ENCODE measurements at places on chromosomes 12 and 14.

- no peak for DNase-seq
These were observed 588.7 kb downstream of the CCER1 start for GRCh38 chr12:90366286-90366685.

GRCh38 chr12:124620606-124621295 is 53.3 kb upstream of the NCOR2 start:
- no peak for DNase-seq

DNA sequence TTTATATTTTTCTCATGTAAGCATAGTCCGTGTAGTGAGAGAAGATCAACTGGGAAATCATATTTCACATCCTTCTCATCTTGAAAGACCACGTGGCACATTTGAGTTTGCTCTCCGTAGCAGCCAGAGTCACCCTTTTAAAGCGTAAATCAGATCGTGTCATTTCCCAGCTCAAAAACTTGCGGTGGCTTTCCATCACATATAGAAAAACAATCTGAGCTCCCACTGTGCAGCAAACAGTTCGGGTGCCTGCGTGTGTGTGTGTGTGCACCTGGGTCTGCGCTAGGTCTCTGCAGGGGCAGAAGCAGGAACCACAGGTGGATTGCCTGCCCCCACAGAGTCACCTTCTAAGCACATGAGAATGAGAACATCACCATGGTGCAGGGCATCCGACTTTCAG is 338.2 kb downstream of the TRHDE start:
- DNase-seq, result no peak

- DNase-seq, result no peak
These were observed 132.5 kb upstream of the NCOR2 start for GRCh38 chr12:124699909-124700308.

- DNase-seq, result no peak
These were observed 251.1 kb downstream of the NAV3 start for GRCh38 chr12:78081590-78082314.

- DNase-seq, result peak; percentile 67
These were observed 15.0 kb upstream of the KRT73 start for GRCh38 chr12:52633383-52633782.

- DNase-seq, result no peak
These were observed at the start of gene ABCC9 for GRCh38 chr12:21940549-21941505. TSS of gene ABCC9 (minus strand) at chr12:21941426. CDS start at chr12:21936674, 4,752 bp downstream.

DNA sequence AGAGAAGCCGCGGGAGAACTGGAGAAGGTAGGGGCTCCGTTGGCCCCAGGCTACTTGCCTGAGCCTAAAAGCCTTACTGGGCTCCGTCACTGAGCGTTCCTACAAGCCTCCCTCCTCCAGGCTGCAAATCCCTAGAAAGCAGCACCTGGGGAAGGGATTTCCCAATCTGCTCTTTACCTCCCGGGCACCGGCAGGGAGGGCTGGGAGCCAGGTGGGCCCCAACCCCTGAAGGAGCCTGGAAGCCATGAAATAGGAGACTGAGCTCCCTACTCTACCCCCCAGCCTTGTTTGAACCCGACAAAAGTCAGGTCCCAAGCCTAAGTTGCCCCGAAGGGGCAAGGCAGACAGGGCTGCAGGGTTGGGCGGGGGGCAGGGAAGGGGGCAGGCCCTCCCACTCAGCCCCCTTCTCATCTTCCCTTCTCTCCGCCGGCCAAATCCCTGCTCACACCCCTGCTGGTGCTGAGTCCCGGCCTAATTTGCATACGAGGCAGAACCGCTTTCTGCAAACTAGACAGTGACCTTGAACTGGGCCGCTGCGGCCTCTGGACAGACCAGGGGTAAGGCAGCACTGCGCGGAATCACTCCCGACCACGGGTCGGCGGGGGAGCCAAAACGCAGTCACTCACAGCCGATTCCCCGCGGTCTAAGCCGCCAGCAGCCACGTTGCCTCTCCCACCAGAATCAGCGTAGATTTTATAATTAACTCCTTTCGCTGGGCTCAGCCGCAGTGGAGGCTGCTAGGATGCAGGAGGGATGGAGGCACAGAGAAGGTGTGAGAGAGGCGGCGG is 3.7 kb upstream of the HOXC12 start:
- no peak for DNase-seq

DNA sequence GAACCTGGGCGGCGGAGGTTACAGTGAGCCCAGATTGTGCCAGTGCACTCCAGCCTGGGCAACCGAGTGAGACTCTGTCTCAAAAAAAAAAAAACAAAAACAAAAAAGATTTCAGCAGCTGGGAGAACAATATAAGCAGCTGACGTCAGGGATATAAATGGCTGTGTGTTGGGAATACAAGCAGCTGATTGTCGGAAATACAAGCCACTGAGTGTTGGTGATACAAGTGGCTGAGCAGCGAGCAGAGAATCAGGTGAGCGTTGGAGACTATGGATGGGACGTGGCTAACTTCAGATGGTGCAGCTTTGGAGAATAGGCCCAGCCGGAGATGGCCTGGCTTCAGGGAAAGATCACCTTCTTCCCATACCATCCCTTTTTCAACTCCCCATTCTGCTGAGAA is 32.0 kb downstream of the PSEN1 start:
- no peak for DNase-seq

DNA sequence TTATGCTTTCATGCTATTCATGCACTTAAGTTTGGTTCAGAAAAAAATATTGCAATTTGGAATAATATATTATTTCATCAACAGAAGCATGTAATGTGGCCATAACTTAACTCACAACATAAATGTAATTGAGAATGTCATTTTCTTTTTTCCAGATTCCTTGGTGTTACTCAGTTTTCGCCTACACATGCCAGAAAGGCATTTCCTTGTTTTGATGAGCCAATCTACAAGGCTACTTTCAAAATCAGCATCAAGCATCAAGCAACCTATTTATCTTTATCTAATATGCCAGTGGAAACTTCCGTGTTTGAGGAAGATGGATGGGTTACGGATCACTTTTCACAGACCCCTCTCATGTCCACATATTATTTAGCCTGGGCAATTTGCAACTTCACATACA is 14.4 kb downstream of the TRHDE start:
- no peak for DNase-seq

- no peak for DNase-seq
These were observed 444.6 kb downstream of the RAD51B start for GRCh38 chr14:68264260-68264569.

DNA sequence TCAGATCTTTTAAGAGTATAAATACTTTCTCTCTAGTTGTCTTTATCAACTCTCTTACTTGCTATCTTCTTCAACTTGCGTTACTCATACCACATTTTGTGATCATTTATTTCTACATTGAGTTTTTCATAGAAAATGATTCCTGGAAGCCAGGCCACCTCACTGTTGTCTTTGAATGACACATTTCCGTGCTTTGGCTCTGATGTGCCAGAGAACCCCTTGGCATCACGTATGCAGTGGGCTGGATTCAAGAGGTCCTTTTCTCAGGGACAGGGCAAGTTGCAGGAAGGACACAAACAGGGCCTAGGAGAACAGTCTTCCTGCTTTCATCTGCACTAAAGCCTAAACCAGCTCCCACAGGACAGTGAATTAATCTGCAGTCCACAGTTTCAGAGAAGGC is 70.3 kb upstream of the PYGL start:
- DNase-seq, result no peak

GRCh38 chr12:109591041-109591440 is 17.4 kb downstream of the MVK start:
- DNase-seq, result no peak

DNA sequence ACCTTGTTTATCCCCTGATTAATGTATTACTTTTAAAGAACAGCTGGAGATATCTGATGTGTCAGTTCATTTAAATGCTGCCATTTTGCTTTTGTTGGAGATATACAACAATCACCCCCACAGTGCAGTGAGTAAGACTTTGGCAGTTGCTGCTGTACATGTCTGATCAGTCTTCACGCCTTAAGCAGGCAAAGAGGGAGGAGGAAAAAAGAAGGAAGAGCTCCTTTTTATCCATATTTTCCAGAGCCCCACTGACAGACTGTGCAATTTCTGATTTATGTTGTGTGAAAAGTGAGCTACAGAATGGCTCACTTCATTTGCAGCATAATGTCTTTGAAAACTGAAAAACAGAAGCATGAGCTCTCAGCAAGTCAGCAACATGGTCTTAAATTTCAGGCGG is 319.7 kb upstream of the LRIG3 start:
- no peak for DNase-seq

GRCh38 chr12:119154435-119154818 is 24.3 kb upstream of the HSPB8 start:
- DNase-seq, result no peak

GRCh38 chr14:91299121-91300115 is 54.9 kb upstream of the GPR68 start:
- peak; percentile 62 for DNase-seq

DNA sequence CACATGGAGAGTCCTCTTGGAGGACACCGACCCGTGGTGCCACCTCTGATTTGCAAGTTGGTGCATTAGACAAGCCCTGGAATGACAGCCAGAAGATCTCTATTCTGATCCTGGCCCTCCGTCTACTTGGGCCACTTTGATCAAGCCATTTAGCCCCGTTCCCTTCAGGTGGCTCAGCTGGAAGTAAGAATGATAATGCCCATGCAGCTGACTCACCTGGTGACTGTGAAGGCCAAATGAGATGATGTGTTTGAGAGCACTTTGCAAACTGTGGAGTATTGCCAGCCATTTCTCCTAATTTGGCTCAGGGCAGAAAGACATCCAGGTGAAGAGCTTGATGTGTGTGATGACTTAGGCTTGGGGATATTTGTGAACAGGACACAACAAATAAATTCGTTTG is 165.9 kb downstream of the ETV6 start:
- DNase-seq, result peak; percentile 36

- no peak for DNase-seq
These were observed 15.2 kb downstream of the SLC7A8 start for GRCh38 chr14:23168246-23168645.

- no peak for DNase-seq
These were observed 14.8 kb upstream of the TMEM229B start for GRCh38 chr14:67503331-67503730.

DNA sequence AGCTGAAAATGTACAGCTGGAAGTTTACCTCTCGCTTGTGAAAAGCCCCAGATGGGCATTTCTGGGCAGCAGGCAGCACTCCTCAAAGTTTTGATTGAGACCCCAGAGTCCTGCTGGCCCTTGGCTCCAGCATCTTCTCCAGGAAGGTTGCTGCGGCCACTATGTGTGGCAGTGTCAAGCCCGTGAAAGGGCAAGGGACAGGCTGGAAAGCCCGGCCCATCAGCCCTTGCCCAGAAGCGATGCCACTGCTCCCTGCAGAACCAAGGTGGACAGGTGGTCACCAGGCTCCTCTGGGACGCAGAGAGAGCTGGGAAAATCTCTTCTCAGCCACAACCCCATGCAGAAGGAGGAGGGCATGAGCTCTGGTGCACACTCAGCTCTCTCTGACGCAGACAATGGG is 73.5 kb upstream of the BCL11B start:
- no peak for DNase-seq

GRCh38 chr14:95257521-95257920 is 62.2 kb downstream of the CLMN start:
- no peak for DNase-seq

GRCh38 chr12:20507711-20508110 is 139.4 kb downstream of the PDE3A start:
- no peak for DNase-seq

DNA sequence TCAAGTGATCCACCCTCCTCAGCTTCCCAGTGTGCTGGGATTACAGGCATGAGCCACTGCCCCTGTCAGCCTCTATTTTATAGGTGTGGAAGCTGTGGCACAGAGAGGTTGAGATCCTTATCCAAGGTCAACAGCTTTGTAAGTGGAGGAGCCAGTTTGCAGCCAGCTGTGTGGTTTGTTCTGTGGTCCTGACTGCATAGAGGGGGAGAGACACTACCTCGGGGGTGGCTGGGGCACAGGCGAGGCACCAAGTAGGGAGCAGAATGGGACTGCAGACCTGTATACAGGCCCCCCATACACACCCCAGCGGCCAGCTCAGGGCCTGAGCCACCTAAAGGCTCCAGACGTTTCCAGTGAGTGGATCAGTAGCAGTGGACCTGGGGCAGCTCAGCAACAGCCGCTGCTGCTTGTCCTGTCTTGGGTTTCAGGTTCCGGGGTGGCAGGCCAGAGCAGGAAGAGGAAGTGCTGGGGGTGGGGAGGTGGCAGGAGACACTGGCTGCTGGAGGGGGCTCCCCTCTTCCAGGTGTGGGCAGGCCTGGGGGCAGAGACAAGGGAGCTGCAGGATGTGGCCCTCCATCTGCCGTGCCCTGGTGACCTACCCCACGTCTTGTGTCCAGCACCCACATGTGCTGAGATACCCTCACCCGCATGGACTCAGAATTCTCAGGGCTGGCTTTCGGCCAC is 11.0 kb downstream of the ORAI1 start:
- no peak for DNase-seq

DNA sequence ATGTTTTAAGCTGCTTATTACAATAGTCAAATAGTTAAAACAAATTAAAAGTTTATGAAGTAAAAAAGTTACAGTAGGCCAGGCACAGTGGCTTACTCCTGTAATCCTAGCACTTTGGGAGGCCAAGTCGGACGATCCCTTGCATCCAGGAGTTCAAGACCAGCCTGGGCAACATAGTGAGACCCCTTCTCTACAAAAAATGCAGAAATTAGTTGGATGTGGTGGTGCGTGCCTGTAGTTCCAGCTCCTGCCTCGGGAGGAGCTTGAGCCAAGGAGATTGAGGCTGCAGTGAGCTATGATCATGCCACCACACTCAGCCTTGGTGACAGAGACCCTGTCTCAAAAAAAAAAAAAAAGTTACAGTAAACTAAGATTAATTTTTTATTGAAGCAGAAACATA is 142.6 kb downstream of the MIPOL1 start:
- no peak for DNase-seq

DNA sequence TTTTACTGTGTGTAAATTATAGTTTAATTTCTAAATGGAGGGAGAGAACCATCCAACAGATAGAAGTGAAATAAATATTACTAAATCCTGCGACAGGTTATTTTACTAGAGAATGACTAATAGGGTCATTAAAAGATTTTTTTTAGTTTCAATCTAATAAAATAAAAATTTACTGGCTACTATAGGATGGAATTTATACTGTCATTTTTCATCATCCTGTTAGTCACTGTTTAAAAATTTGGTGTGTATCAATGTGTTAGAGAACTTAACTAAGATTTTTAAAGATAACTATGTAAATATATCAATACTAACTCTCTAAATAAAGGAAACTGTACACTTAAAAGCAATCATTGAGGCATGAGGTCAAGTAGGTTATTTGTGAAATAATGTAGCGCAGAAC is 41.1 kb upstream of the CDKN3 start:
- DNase-seq, result no peak

DNA sequence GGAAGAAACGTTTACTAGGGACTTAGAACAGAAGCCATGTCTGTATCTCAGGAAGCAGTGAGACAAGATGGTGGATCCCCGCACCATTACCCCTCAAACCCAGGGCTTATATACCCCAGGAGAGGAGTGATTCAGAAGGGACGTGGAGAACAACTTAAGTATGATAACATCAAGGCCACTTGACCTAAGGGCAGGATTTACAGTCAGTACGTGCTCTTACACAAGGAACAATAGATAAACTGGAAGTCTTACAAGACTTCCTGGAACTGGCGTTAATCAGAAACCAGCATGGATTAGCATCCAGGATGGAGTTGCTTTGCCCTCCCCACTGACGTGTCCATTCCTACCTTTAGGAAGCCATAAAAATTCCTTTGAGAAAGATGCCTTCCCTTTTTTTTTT is 8.6 kb upstream of the ETFBKMT start:
- no peak for DNase-seq

- peak; percentile 3 for DNase-seq
These were observed 916 bp upstream of the CHPT1 start for GRCh38 chr12:101696251-101697196.

Measured in NCI-H2029 (cell line).